ENCODE measurements at places on chromosomes 12 and 14.

- DNase-seq, result no peak
These were observed 21.6 kb upstream of the AMN start for GRCh38 chr14:102900631-102901571.

- DNase-seq, result no peak
These were observed 1.5 kb downstream of the PRDM4 start for GRCh38 chr12:107759410-107759809.

DNA sequence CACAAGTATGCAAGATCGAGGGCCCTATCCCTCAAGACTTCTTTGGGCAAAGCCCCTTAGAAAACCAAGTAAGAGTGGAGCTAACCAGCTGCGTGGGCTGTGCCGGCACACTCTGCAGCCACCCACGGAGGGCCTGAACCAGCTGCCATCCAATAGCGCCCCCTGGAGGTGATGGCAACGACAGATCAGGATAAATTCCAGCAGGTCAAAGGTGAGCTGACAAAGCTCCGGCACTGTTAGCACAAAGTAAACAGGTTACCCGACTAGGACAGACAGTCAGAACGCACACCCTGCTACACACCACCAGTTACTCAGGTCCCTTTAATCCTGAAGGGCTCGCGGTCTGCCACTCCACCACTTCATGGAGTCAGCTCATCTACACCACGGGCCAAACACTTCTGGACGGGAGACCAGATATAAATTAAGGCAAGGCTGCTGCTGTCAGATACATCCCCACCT is 4.9 kb downstream of the ZBTB39 start:
- no peak for DNase-seq

- DNase-seq, result no peak
These were observed 14.8 kb upstream of the SH2B3 start for GRCh38 chr12:111390910-111391309.

DNA sequence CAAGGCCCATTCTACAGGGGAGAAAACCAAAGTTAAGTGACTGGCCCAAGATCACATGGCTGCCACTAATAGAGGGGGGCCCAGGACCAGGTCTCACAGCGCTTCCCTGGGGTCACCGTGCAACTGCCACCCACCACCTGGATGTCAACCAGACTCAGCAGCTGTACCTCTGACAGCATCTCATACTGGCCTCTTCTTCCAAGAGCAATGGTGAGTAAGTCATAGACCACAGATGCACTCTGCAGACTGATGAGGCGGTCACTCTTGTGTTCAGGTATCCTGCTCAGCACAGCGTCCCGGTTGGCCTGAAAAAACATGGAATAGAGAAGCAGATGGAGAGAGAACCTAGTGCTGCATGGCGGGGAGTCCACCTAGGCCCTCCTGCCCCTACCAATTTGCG is 139.9 kb downstream of the TTC7B start:
- DNase-seq, result no peak

DNA sequence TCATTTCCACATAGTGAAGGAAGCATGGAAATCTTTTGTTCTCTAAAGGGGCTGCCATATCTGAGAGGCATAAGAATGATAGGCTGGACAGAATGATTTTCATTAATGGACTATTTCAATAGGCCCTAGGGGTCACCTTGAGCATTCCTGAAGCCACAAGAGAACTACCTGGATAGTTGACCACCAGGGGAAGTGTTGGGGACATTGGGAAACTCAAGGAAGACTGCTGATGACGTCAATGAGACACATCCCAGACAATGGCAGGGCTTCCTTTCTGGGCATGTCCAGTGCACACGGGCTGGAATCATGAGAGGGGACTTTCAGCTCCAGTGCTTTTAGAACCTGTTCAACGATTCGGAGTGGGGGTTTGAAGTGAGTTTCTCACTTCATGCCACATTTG is 48.8 kb upstream of the CHST11 start:
- DNase-seq, result no peak

All from left renal pelvis (tissue), 4 donors.